ENCODE measurements at places on chromosomes 12 and 14.

- DNase-seq, result peak; percentile 39
Measured at GRCh38 chr12:6872073-6873048, 742 bp downstream of the SPSB2 start.

GRCh38 chr14:21711360-21711961, 37.8 kb upstream of the OR4E1 start:
- DNase-seq, result peak; percentile 59

DNA sequence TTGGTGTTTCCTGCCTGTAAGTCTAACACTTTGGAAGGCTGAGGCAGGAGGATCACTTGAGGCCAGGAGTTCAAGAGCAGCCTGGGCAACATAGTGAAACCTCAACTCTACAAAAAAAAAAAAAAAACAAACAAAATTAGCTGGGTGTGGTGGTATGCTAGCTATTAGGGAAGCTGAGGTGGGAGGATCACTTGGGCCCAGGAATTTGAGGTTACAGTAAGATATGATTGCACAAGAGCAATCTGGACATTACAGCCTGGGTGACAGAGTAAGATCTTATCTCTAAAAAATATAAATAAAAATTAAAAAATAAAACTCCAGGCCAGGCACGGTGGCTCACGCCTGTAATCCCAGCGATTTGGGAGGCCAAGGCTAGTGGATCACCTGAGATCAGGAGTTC, 39.8 kb upstream of the CMKLR1 start:
- DNase-seq, result no peak

GRCh38 chr14:70896981-70897380, 10.3 kb upstream of the PCNX1 start:
- DNase-seq, result no peak

DNA sequence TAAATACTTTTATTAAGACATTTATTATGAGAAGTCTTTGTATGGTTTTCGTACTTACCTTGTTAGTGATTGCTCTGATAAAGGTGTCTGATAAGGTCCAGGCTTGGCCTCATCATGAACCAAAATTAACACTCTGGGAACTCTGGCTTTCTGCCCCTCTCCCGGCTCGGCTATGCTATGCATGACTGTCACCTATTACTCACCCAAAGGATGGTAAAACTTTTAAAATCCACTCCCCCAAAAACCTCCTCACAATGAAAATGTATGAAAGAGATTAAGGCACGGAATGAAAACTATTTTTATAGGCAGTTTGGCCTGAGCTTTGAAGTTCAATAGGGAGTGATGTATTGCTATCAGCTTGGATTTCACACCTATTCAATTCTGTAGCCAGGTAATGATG, 217.3 kb upstream of the TBX3 start:
- no peak for DNase-seq

GRCh38 chr12:24615967-24616411, 332.9 kb downstream of the BCAT1 start:
- peak; percentile 15 for DNase-seq

- DNase-seq, result no peak
Measured at GRCh38 chr14:93059917-93060545, 55.7 kb downstream of the ITPK1 start.

- DNase-seq, result no peak
Measured at GRCh38 chr12:32395026-32395425, 4.3 kb upstream of the FGD4 start.
